ENCODE measurements at places on chromosomes 5 and 9.

DNA sequence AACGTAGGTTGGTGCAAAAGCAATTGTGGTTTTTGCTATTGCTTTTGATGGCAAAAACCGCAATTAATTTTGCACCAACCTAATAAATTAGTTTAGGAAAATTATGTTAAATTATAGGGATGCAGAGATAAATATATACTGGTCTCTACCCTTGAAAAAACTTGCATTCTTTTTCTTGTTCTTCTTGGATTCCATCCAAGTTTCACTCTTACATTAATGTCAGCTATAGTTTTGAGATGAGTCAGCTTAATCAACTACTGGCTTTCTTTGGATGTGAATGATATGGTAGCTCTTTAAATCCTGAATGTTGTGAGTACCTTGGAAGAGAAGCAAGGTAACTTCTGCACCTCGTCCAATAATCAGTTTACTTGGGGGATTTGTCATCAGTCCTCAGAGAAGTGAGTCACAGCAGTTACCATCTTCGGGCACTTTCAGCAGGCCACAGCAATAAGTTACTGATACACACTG lies 549.0 kb upstream of the ZNF608 start:
- no peak for DNase-seq

DNA sequence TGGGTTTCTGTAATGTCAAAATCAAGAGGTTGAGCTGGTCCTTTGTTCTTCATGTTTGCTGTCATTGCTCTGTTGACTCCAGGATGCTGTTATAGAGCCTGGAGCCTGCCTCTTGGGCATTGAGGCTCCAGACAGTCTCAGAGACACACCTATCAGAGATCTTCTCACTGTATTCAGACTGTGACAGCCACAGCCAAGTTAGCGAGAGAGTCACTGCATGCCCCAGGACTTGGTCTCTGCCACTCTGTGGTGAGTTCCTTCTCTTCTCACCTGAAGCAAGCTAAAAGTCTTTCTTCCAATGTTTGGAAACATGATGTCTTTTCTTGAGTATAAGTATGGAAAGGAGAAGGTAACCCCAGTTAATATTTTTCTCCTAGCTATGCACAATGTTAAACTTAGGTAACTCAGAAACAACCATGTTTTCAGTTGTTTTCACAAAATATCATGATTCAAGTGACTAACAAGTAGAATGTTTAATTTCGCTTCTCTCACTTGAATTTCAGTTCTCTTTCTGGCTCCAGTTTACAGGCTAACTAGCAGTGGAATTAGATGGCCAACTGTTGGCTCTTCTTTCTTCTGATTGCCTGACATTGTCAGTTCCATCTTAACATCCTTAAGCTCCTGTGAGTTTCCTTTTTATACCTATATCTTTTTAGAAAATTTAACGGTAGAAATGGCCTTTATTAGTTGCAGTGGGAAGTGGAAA lies 20.6 kb upstream of the ZFYVE16 start:
- no peak for DNase-seq

DNA sequence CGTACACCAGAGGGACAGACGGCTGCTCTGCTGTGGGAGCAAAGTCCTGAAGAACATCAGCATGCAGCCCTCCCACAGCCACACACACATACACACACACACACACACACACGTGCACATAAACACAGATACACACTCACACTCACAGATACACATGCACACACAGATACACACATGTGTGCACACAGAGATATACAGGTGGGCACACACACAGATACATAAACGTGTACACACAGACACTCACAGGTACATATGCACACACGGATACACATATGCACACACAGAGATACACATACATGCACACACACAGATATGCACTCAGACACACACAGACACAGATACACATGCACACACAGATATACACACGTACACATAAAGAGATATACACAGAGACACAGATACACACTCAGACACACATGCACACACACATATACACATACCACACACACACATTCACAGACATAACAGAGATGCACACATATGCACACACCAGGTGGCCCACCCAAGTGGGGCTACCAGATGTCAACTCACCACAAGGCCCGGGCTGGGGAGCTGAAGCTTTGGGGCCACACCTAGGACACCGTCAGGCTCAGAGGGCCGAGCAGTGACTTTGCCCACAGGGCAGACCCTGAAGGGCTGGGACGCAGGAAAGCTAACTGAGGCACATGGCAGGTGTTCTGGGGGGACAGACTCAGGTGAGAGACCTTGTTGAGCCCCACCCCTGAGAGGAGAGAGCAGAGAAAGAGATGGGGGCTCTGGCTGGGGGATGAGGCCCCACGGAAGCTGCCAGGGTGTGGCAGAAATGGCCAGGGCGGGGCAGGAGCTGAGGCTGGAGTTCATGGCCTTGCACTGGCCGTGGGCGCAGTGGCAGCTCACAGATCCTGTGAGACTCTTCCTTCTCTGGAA lies 148.6 kb upstream of the PPP1R26 start:
- no peak for DNase-seq

- DNase-seq: no peak
Measured at GRCh38 chr9:93233033-93233432, 49.1 kb downstream of the WNK2 start.

GRCh38 chr9:90915693-90916092 lies 114.1 kb downstream of the SYK start:
- DNase-seq: no peak

DNA sequence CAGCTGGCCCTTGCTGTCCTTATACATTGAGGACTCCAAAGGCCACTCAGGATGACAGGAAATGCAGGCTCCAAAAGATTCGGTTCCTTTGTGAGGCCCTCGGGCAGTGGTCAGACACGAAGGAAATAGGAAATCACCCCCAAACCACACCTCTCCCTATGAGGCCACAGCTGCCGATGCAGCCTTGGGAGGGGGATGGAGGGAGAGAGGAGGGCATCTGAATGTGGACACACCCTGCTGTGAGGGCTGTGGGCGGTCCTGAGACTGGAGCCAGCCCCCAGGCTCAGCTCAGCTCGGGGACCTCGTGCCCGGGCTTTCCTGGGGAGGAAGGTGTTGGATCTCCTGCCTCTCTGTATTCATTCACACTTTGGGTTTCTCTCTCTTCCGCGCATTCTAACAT lies 2.7 kb upstream of the CLPTM1L start:
- DNase-seq: no peak

DNA sequence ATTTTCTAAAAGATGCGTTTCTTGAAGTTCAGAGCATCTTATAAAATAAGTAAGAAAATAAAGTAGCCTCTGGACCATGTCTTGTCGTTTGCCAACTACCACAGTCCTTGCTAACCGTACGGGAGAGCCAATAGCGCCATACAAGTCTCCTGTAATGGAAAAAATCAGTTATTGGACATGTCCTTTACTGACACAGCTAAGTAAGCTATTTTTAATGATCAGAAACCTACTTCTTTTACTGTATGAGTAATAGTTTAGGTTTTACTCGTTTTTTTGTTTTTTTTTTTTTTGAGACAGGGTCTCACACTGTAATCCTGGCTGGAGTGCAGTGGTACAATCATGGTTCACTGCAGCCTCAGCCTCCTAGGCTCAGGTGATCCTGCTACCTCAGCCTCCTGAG lies 37.7 kb upstream of the RAPGEF6 start:
- DNase-seq: no peak

DNA sequence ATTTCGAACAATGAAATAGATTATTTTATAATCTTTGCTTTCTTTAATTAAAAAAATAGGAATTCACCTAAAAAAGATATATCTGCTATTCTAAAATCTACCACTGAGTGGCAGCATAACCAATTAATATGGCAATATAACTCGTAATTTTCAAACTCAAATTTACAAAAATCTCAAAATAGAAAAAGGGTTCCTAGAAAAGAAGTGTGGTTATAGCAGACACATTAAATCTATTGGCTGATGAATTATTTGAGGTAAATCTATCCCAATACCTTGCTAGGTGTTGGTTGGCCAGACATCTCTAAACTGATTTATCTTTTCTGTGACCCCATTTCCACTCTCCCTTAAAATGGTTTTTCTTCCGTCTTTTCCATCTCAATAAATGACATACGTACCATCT lies 30.2 kb upstream of the NRG2 start:
- DNase-seq: no peak

- DNase-seq: no peak
Measured at GRCh38 chr5:80629281-80629680, 25.2 kb upstream of the MSH3 start.

- DNase-seq: no peak
Measured at GRCh38 chr5:159913501-159913900, 2.8 kb upstream of the ADRA1B start.

GRCh38 chr5:102107865-102108264 lies 188.2 kb downstream of the SLCO4C1 start:
- no peak for DNase-seq

DNA sequence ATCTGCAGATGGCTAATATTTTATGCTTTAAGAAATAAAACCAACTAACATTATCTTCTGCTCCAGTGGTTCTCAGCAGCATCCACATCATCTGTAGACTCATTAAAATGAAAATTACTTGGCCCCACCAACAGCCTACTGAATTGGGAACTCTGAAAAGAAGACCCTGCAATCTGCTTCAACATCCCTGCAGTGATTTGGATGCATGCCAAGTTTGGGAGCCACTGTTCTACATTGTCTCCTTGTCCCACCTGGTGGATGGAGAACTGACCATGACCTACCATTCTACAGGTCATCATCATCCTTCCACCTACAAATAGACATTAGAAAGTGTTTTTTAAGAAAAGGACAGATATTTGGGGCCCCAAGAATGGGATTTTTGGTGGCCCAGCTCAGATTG lies 71.1 kb downstream of the ACER2 start:
- DNase-seq: no peak

GRCh38 chr9:130479587-130479986 lies 34.8 kb downstream of the ASS1 start:
- no peak for DNase-seq

DNA sequence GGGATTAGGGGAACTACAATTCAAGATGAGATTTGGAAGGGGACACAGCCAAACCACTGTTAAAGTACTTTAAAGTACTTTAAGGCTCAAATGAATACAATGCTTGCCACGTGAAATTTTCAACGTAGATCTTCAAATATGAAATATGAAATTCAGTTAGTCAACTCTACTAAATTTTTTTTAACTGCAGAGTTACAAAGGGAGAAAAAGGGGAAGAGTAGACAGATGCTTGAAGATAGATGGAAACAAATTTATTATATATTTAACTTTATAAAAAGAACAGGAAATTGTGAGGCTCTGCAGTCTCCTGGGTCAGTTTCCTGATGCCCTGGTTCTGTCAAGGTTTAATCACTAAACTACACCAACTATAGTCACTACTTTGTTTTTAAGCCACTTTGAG lies 785.5 kb upstream of the DMAC1 start:
- no peak for DNase-seq

- no peak for DNase-seq
Measured at GRCh38 chr9:98811051-98811650, 3.7 kb downstream of the GALNT12 start.

- DNase-seq: no peak
Measured at GRCh38 chr9:126618585-126619360, 5.0 kb downstream of the LMX1B start.

DNA sequence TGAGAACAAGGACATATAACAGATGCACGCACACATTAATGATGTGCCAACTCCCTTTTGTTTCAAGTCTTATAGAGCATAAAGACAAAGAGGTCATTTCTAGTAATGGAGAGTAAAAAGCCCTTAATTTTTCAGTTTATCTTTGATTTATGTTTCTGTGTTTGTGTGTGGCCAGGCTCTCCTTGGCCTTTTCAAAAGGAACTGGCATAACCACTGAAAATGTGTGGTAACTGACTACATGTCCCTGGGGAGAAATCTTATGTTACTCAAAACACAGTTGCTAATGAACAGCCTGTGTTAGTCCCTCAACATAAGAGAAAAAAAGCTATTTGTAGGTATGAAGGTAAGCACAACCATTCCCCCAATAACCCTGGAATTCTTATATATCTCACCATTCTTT lies 47.6 kb upstream of the SHOC1 start:
- DNase-seq: no peak

- no peak for DNase-seq
Measured at GRCh38 chr9:136029556-136029955, 65.5 kb downstream of the NACC2 start.

DNA sequence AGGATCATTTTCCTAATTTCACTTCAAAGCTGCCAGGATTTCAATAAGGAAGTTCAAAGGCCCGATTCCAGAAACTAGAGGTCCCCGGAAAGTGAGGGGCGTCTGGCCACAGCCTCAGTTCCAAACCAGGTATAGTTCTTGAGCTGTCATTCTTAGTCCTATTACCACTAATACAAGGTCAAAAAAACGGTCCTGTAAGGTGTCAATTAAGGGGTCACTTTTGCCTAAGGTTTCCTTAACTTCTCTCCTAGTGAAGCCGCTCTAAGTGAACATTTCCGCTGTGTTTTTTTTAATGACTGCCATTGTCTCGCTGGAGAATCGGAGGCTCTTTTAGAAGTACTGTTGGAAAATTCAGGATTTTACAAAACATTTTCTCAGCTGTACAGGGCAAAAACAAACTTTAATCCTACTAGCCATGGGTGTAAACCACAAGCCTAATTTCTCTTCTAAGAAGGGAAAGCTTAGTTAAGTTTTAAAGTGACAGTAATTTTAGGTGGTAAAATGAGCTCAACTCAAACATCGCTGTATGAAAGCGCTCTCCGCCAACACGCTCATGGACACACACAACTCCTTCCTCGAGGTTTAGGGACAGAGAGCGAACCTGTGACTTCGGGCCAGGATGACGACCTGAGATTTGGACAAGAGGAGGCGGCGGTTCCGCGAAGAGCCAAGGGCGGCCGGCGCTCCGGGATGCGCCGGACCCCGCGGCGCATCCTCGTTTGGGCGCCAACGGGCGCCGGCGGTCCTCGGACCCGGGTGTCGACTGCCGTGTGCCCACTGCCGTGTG lies 76.7 kb upstream of the IFNE start:
- no peak for DNase-seq

DNA sequence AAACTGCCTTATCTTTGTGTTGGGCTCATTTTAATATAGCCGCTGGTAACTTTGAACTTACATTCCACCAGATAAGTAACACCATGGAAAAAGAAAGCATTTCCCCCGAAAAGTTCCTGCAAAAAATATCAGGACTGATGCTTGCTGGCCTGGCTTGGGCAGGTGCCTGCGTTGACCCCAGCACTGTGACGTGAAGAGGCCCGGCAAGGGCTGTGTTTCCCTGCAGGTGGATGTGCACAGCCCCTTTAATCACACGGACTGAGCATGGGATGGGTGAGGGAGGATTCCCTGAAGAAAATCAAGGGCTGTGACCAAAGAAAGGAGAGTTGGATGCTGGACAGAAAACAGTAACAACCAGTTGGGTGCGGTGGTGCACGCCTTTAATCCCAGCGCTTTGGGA lies 138.2 kb downstream of the NSG2 start:
- no peak for DNase-seq

DNA sequence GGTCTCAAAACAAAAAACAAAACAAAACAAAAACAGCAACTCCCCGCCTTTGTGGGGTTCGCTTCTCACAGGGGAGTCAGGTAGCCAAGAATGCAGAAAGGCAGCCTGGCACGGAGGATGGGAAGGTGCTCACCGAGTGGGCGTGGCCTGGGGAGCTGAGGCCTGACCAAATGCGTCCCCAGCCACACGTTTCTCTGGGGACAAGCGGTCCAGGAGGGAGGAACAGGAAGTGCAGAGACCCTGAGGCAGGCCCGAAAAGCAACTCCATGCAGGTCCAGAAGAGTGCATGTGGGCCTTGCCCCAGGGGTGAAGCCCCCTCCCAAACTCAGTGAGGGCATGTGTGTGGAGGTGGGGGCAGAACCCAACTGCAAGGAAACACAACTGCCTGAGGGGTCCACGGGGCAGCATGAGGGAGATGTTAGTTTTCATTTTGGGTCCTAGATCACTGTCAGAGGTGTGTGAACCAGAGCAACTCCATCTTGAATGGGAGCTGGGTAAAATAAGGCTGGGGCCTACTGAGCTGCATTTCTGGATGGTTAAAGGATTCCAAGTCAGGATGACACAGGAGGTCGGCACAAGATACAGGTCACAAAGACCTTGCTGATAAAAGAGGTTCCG lies 2.6 kb upstream of the UAP1L1 start:
- no peak for DNase-seq

Data from stimulated activated CD8-positive, alpha-beta memory T cell treated with anti-CD3 and anti-CD28 coated beads, Interleukin-4, amount 100 ng/mL, for 1 hour (primary cell).